ENCODE measurements at places on chromosomes 12 and 14.

DNA sequence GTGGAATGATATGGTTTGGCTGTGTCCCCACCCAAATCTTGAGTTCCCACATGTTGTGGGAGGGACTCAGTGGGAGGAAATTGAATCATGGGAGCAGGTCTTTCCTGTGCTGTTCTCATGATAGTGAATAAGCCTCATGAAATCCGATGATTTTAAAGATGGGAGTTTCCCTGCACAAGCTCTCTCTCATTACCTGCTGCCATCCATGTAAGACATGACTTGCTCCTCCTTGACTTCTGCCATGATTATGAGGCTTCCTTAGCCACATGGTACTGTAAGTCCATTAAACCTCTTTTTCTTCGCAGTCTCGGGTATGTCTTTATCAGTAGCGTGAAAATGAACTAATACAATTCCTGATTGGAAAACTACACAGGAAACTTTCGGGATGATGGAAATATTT, 100.5 kb downstream of the TSHR start:
- DNase-seq, result no peak

GRCh38 chr14:101473795-101474562, 87.3 kb upstream of the DIO3 start:
- no peak for DNase-seq

- no peak for DNase-seq
These were observed 38.6 kb downstream of the SPTSSA start for GRCh38 chr14:34423445-34423844.

DNA sequence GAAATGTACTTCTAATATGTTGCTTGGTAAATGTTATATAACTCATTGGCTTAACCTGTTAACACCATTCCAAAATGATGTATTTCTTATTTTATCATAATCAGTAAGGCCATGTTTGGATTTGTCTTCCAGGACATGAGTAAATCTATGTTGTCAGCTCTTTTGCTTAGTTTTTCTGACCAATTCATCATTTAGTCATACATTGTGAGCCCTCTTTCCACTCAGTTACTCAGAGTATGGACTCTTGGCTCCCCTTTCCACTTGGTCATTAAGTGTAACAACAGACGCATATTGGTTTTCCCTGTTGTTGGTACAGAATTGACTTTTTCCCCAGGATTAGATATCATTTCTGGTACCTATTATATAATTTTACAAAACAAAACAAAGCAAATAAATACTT, 9.0 kb upstream of the CLEC4D start:
- no peak for DNase-seq

GRCh38 chr14:72318648-72319047, 386.4 kb downstream of the RGS6 start:
- DNase-seq, result no peak

DNA sequence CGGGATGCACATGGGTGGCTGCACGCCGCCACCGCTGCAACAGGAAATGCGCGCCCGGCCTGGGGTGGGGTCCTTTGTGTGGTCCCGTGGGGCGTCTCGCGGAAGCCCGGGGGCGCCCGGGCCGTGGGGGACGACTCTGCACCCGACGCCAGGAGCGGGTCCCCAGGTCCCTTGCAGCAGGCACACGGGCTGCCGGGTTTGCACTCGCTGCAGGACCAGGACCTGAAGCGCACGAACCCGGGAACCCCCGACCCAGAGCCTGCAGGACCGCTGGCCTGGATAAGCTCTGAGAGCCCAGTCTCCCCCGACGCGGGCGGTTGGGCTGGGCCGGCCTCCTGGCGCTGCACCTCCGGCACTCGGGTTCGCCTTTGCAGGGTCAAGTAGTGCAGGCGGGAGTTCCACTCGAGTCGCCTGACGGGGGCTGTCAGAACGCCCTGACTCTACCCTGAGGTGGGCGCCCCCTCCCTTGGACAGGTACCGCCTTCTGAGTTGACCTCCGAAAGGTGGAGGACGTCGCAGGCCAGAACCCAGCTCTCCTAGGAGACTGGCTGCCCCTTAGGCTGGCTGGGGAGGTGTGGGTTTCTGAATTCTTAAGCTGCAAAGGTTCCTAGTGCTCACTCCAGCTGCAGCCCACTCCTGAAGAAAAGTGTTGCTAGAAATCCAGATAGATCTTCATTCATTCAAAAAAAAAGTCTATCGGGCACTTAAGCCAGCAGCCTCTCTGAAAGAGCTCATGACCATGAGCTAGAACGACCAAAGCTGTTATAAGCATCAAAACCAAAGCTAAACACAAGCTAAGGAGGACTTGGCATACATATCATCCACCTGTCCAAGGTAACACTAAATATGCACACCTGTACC, 68.0 kb downstream of the RNF34 start:
- DNase-seq, result no peak

DNA sequence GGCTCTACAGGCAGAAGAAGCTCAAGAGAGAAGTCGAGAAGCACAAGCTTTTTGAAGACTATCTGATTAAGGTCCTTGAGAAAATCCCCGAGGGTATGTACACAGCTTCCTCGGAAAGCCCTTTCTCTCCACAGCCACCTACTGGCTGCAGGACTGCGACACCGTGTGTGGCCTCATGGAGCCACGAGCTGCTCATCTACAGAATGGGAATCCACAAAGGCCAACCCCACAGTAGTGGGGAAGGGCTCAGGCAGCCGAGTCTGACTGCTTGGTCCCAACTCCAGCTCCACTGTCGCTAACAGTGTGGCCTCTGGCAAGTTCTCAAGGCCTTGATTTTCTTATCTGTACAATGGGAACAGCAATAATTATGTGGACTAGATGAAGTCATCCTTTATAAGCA, 2.5 kb downstream of the CCDC197 start:
- no peak for DNase-seq

Measured in HepG2 (cell line).